Colonic mucosa (tissue), 4 donors: ENCODE measurements at places on chromosomes 12 and 14. TPM values are rescaled to one million over a fixed set of nuclear protein-coding genes. Genes with fewer than 3 reads are reported as not detected.

LGR5 gene
- total RNA-seq = 4.5 TPM

KRT83 gene
- not detected for total RNA-seq

E2F7 gene
- 9.1 TPM for total RNA-seq

PRIMA1 gene
- 1.2 TPM for total RNA-seq

PCED1B gene
- total RNA-seq = 2.1 TPM

COX8C gene
- total RNA-seq = not detected

ACOT6 gene
- not detected for total RNA-seq

DIO2 gene
- 0.37 TPM for total RNA-seq

RBM19 gene
- total RNA-seq = 13.5 TPM

SLC17A8 gene
- 3.3 TPM for total RNA-seq
